ENCODE measurements at places on chromosomes 4 and X.

- no peak for DNase-seq
These were observed 120.5 kb downstream of the ENPP6 start for GRCh38 chr4:184097241-184097605.

GRCh38 chr4:68451246-68452211 is 4.3 kb downstream of the TMPRSS11E start:
- no peak for DNase-seq

GRCh38 chr4:121957266-121957665 is 5.4 kb upstream of the TRPC3 start:
- DNase-seq, result no peak

DNA sequence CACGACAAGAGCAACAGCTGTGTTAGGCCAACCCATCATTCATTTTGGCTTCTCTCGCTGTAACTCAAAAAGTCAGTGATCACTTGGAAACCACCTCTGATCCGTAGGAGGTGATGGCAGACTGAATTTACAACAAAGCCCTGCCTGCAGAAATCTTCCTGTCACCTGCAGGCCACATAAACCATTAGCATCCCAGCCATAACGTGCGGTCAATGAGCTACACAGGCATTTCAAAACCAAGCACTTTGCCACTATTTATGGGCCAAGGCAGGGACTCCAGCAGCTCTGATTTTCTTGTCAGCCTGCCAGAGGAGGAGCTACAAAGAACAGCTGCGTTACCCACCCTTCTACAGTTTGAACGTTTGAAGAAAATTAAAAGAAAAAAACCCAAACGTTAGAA is 228.1 kb upstream of the PPARGC1A start:
- DNase-seq, result no peak

DNA sequence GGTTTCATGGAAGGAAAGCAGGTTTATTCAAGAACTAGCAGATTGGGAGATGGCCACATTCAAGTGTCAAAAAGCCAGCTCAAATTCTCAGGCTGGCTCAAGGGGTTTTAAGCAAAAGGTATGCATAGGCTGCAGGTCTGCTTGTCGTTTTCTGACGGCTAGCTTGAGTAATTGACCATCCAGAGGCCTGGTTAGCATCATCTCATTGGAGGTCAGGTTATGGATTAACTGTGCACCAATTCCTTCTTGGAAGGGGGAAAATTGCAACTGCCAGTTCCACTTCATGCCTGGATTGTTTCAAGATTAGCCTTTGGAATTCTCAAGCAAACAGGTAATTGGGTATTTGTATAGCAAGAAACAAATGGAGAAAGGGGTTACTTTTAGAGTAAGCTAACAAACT is 62.1 kb downstream of the FUNDC1 start:
- no peak for DNase-seq

GRCh38 chrX:115362334-115363095 is 73.0 kb downstream of the LUZP4 start:
- no peak for DNase-seq
